ENCODE measurements at places on chromosomes 4 and X.
A peak's percentile ranks its signal among the peaks of the same experiment; 100 is the strongest.

DNA sequence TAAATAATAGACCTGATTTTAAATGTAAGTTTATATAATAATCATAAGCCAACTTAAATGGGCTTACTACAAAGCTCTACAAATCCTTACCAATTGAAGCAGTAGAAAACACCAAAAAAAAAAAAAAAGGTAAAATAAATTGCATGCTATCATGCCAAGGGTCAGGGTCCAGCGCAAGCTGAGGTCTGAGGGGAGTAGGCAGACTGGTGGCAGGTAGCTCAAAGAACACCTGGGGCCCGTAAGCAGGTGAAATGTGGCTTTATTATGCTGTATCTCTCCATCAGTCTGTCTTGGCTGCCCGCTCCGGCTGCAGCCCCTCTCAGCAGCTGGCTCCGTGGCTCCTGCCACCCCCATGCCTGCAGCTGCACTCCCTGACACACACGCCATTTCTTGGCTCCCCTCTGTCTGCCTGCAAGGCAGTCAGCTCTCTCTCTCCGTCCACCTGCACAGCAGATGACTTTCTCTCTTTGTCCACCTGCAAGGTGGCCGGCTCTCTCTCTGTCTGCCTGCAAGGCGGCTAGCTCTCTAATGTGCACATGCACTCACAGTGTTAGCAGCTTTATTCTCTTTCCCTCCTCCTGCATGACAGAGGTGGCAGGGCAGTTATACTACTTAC is 209.4 kb upstream of the UGT8 start:
- no peak for DNase-seq

GRCh38 chrX:57286507-57287251 is at the start of gene FAAH2:
Gene FAAH2 (plus strand): TSS chrX:57286706. CDS start chrX:57286826, 120 bp downstream.
- no peak for DNase-seq

DNA sequence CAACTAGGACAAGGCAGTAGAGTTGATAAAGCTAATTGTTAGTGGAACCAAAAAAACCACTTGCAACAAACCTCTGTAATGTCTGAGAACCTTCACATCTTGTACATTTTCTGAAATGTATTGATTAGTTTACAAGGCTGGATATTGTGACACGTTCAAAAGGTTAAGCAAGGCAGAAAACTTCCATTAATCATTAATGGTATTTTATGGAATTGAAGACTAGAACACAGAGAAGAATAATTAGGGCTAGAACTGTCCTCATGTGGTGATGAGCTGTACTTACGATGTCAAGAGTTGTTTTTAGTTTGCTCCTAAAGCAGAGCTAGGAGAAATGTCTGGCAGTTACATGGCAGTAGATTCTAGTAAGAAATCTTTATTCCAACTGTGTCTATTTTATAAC is 12.3 kb downstream of the GC start:
- DNase-seq = no peak

DNA sequence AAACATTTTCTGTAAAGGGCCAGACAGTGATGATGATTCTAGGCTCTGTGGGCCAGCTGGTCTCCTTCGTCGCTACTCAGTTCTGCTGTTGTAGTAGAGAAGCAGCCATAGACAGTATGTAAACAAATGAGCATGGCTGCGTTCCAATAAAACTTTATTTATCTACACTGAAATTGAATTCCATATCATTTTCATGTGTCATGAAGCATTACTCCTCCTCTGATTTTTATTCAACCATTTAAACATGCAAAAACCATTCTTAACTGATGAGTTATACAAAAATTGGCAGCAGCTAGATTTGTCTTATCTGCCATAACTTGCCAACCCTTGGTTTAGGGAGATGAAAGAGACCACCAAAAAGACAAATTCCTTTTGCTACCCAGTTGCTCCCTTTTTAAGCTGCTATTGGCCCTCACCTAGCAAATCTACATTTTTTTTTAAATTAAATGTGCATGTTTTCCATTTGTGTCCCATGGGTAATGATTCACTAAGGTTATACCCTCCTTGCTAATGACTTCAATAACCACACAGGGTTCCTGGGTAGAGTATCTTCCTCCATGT is 309.9 kb downstream of the DHX15 start:
- DNase-seq = peak; percentile 1

GRCh38 chr4:143701365-143701764 is 890 bp upstream of the FREM3 start:
- DNase-seq = no peak

DNA sequence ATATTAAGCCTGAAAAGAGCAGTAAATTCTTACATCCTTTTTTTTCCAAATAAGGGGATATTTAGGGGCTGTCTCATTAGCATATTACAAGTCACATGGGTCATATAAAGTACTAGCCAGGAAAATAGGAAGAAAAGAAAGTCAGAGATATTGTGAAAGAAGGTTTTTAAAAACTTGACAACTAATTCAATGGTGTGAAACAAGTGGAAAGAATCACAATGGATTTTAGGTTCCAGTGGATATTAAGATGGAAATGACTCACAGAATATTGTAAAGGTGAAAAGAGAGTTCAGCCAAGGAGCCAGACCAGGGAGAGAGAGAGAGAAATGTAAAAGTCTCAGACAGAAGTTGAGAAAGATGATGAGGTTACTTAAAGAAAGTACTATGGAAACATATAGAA is 297.2 kb downstream of the IQCM start:
- no peak for DNase-seq

DNA sequence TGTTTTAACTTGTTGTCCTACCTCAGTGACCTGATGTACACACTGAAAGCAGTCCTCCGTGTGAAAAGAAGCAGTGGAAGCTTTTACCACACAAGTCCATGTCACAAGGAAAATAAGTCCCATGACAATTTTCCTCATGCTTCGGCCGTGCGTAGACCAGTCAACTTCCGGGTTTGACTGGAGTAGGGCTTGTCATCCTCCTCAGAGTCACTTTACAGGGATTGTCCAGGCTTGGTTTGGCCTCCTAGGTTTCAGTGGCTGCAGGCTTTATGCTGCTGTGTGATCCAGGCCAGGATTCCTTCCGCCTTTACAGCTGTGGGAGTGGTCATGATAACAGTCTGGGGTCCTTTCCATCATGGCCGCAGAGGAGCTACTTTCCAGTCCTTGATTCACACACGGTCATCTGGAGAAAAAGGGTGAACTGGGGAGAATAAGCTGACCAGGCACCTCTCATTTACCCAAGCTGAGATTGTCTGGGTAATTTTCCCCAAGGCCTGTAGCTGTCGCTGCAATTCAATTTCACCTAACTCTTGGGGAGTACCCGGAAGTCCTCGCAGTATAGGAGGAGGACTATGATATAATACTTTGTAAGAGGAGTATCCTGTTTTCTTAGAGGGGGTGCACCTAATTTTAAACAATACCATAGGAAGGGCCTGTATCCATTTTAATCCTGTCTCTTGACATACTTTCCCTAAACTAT is 206.1 kb upstream of the KLF8 start:
- no peak for DNase-seq

DNA sequence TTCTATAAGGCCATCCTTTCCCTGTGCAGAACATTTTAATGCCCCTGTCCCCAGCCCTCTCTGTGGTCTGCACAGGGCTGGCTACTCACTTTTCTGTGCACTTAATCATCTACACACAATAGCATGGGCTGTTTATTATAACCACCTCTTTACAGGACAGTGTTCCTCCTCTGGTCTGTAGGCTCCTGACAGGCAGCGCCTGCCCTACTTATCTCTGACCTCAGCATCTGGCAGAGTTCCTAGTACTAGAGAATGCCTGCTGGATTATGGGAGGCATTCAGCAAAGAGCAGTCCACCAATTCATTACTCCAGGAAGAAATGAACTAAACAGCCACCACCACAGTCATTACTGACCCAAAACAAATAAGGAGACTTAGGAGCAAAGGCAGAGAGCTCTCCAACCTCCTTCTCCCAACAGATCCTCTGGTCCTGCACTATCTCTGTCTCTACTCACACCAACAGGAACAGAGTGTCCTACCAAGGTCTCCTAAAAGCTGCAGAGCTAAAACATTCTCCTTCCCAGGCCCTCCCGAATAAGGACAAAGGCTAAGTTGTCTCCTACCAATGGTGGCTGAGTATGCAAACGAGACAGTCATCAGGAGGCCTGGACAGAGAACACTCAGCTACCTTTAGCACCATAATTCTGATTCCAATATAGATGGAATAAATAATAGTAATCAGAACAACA is 279.2 kb downstream of the QDPR start:
- DNase-seq = peak; percentile 88

DNA sequence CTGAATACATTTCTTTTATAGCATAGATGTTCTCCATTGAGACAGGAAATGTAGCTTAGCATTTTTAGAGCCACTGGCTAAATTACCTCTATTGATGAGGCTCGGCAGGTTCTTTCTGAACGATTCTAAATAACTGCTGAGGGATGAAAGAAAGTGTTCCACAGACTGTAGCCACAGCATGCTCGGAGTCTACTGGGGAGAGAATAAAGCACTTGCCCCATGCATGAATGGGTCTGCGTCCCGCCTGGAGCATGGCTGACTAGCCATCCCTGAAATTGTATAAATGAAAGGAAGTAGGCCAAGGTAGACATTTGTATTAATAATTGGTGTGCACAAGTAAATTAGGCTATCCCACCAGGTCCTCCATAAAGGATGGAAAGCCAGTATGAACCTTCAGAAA is 269.8 kb downstream of the COL25A1 start:
- DNase-seq = no peak

GRCh38 chr4:11729548-11729947 is 300.9 kb upstream of the HS3ST1 start:
- DNase-seq = no peak

DNA sequence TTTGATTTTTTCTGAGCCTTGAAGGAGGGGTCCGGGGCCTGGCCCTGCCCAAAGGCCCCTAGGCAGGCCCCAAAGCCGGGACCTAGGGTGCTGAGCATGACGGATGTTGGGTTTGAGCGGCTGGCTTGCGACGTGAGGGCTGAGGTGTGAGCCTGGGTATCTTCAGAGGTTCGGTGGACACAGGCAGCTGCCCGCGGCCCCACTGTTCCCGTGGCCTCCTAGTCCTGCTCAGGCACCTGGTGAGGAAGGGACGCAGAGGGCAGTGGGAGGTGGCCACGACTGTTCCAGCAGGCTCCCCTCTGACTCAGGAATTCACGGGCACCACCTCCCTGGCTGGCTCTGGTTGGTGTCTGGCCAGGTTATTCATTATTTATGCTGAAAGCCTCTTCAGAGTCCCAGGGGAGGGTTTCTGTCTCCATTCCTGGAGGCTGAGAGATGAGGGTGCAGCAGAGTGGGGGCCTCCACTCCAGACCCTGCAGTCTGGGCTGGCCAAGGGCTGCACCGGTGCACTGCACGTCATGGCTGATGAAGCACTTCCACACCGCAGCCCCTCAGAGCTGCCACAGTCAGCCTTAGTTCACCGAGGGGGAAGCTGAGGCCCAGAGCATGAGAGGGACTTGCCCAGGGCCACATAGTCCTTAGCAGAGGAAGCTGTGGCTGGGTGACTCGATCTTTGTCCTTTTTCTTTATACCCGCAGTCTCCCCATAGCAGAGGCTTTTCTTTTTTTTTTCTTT is 2.2 kb downstream of the MSANTD1 start:
- DNase-seq = no peak

DNA sequence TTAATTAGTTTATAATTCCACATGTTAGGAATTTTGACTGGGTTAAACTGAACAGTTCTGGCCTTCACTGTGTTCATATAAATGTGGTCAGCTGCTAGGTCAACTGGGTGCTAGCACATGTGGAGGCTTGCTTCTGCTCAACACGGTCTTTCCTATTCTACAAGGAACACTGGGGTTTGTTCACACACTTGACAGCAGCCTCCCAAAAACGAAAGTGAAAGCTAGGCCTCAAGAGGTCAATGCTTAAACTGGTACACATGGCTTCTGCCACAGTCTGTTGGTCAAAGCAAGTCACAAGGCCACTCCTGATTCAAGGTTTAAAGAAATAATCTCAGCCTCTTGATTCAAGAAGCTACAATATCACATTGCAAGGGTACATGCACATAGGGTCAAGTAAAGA is 126.5 kb downstream of the QDPR start:
- DNase-seq = peak; percentile 60
